ENCODE measurements at places on chromosomes 4 and X. TPM values are rescaled to one million over a fixed set of nuclear protein-coding genes. Genes with fewer than 3 reads are reported as not detected.

DNA sequence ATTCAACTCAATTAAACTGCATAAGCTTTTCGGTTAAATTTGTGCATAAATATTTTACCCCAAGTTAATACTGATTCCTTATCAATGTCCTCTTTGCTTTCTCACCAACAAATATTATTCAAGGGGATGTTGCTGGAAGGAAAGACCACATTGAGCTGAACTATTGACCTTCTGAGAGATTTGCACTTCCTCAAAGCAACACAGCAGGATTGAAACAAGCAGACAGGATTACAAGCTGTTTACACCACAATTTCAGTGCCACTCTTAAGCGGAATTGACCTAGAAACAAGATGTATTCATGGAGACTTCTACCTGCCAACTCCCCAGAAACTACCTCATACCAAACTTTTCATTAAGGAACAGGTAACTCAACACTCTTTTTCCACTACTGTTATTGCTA, 96.5 kb upstream of the DUSP21 start:
- peaks cover 18% of the 10 kb centered on the region for H3K27me3 ChIP-seq
- no peak for DNase-seq
- no peak overlapping the region for H3K27ac ChIP-seq
- no peaks in the 10 kb centered on the region for H3K4me1 ChIP-seq
- no peaks in the 10 kb centered on the region for H3K36me3 ChIP-seq
- H3K4me3 ChIP-seq: no peak overlapping the region

- no peaks in the 10 kb centered on the region for H3K27me3 ChIP-seq
- H3K36me3 ChIP-seq: no peaks in the 10 kb centered on the region
- H3K27ac ChIP-seq: no peak overlapping the region
- no peaks in the 10 kb centered on the region for H3K4me1 ChIP-seq
- no peak overlapping the region for H3K4me3 ChIP-seq
These were observed 234.8 kb downstream of the COL25A1 start for GRCh38 chr4:109067508-109068235.

DNA sequence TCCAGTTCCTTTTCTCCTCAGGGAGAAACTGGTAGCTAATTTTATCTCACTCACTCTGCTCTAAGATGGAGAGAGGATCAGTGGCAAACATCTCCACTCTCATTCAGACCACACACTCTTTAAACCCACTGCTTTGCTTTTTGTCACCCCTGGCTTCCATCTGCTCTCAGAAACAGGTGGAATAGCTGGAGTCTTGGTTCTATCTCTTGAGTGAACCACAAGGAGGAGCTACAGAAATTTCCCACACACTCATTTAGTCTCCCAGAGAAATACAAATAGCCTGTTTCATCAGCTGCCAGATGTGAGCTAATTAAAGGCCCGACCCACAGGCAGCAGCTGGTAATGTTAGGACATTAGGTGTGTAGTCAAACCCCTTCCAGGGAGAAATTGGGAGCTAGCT, 96.6 kb downstream of the STPG2 start:
- DNase-seq: no peak
- H3K27me3 ChIP-seq: no peaks in the 10 kb centered on the region
- no peak overlapping the region for H3K4me3 ChIP-seq
- no peak overlapping the region for H3K27ac ChIP-seq
- H3K4me1 ChIP-seq: no peaks in the 10 kb centered on the region

GRCh38 chr4:5712517-5712916, 1.5 kb downstream of the EVC start:
- no peaks in the 10 kb centered on the region for H3K4me1 ChIP-seq
- H3K4me3 ChIP-seq: peak overlapping the region; percentile 63
- no peaks in the 10 kb centered on the region for H3K36me3 ChIP-seq
- H3K27ac ChIP-seq: peak overlapping the region; percentile 87

DNA sequence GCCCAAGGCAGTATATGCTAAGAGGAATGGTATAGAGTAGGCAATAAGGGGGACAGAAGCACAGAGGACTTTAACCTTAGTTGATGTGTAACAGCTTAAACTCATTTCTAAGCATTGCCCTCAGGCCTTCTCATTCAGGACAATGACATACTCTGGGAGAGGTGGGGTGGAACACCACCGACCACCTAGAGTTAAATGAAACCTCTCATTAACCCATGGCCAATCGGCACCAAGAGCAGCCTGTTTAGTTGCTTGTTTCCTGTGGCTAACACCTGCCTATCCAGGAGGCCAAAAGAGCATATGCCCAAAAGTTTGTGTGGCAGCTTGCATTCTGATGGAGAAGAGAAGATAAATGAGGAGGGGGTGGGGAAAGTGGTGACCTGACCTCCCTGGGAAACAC, 88.7 kb upstream of the PLAC1 start:
- no peak overlapping the region for H3K4me3 ChIP-seq
- no peak overlapping the region for H3K27ac ChIP-seq

DNA sequence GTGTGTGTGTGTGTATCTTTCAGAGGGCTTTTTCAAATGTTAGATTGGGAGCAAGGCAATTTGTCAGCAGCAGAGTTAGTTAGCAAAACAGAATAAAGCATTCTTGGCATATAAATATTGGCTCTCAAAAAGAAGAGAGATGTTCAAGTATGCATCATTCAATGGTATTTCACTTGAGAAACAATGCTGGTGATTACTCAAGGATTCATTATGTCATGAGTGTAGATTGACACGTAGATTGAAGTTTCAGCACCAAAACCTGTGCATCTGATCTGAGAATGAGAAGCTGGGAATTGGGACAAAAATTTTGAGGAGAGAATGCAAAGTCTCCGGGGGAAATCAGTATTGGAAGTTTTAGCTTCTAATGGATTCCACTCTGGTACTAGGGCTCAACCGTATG, 241.4 kb downstream of the FRMPD4 start:
- H3K4me3 ChIP-seq: no peak overlapping the region
- no peaks in the 10 kb centered on the region for H3K36me3 ChIP-seq
- no peaks in the 10 kb centered on the region for H3K4me1 ChIP-seq
- H3K27ac ChIP-seq: no peak overlapping the region
- no peaks in the 10 kb centered on the region for H3K27me3 ChIP-seq

DNA sequence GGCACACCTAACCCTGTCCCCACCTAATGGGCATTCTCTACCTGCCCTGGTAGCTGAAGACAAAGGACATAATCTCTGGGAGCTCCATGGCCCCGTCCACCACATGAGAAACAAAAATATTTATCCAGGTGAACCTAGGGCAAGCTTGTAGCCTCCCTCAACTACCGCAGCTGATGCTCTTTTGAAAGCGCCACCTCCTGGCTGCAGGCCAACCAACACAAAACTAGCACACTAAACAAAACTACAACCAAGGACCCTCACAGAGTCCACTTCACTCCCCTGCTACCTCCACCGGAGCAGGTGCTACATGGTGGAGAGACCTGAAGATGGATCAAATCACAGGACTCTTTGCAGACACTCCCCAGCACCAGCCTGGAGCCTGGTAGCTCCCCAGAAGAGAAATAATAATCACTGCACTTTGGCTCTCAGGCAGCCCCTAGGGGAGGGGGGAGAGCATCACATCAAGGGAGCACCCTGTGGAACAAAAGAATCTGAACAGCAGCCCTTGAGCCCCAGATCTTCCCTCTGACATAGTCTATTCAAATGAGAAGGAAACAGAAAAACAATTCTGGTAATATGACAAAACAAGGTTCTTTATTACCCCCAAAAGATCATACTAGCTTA, 111.3 kb upstream of the ATP8A1 start:
- H3K36me3 ChIP-seq: no peaks in the 10 kb centered on the region
- no peaks in the 10 kb centered on the region for H3K4me1 ChIP-seq
- DNase-seq: no peak
- no peak overlapping the region for H3K27ac ChIP-seq
- no peak overlapping the region for H3K4me3 ChIP-seq

DNA sequence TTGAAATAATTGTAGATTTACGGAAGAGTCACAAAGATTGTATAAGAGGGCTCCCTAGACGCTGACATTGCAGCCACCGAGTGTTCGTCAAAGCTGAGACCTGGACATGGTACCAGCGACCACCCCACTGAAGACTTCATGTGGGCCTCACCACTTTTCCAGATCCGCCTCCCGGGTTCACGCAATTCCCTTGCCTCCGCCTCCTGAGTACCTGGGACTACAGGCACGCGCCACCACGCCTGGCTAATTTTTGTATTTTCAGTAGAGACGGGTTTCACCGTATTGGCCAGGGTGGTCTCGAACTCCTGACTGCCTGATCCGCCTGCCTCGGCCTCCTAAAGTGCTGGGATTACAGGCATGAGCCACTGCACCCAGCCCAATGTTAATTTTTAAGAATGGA, 29.7 kb downstream of the CPLX1 start:
- H3K27ac ChIP-seq: no peak overlapping the region
- no peaks in the 10 kb centered on the region for H3K4me1 ChIP-seq
- no peak overlapping the region for H3K4me3 ChIP-seq
- no peaks in the 10 kb centered on the region for H3K36me3 ChIP-seq
- peaks cover 38% of the 10 kb centered on the region for H3K27me3 ChIP-seq

DNA sequence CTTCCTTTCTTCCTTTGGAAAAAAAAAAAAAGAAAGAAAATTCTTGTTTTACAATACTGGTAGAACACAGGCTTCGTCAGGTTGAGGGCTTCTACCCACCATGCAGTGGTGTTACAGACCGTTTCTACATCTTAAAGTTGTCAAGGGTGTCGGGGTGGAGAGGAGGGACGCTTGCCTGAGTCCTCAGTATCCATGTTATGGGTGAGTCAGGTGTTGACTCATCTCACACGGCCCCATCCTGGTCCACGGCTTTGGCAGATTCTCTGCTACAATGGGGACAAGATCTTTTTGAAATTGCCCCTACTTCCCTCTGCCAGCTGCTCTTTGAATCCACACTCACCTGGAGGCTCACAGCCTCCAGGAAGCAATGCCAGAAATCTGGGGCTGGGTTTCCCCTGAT, 310.3 kb upstream of the ZFP42 start:
- no peaks in the 10 kb centered on the region for H3K4me1 ChIP-seq
- H3K27me3 ChIP-seq: no peaks in the 10 kb centered on the region
- no peak for DNase-seq
- H3K36me3 ChIP-seq: no peaks in the 10 kb centered on the region

Gene SGCB
- 24.3 TPM for total RNA-seq

Gene PPP1R2C
- not detected for total RNA-seq
